ENCODE measurements at places on chromosomes 2 and 18.

- no peak for DNase-seq
Measured at GRCh38 chr2:228410061-228410460, 228.6 kb upstream of the SPHKAP start.

DNA sequence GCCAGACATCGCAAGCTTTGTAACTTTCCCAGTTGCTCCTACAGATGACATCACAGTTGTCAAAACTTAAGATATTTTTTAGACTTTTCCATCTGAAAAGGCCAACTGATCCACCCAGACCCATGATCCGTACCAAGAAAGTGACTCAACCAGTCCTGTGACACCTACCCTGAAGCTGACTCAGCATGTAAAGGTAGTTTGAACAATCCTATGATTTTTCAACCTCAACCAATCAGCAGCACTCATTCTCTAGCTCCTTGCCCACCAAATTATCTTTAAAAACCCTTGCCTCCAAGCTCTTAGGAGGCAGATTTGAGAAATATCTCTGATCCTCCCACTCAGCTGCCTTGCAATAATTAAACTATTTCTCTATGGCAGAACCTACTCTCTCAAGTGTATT lies 1686.7 kb upstream of the LRRTM1 start:
- DNase-seq, result no peak

DNA sequence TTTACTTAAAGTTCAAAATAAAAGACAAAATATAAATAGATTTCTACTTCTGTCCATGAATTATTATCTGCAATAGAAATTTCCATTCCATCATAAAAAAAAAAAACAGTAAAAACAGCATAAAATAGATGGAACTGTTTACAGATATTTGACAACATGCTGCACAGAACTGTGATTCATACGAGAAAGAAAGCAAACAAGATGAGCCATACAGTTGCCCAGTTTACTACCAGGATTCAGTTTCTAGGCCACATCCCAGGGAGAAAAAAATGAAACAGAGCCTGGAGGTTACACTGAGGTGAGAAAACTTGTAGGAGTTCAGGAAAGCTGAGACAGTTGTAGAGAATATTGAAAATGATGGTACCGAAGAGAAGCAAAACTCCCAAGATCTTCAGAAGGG lies 1426.9 kb upstream of the ACVR2A start:
- DNase-seq, result no peak

- DNase-seq, result no peak
Measured at GRCh38 chr2:206149330-206149729, 9.9 kb downstream of the NDUFS1 start.

- DNase-seq, result peak; percentile 4
Measured at GRCh38 chr2:168118733-168119514, 128.5 kb downstream of the STK39 start.

GRCh38 chr2:203867561-203868200 lies at the start of gene CTLA4:
Gene CTLA4, plus strand, starts transcription at chr2:203867771. Its CDS starts 172 bp downstream, at chr2:203867943.
- no peak for DNase-seq

DNA sequence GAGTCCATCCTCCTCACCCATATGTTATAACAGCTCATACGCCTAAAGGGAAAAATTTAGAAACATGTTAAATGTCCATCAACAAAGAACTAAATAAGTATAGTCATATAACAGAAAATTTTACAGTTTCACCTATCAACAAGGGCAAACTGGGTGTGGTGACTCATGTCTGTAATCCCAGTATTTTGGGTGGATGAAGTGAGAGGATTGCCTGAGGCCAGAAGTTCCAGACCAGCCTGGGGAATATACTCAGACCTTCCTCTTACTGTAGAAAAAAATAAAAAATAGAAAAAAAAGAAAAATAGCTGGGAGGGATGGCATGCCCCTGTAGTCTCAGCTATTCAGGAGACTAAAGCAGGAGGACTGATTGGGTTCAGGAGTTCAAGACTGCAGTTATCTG lies 48.3 kb upstream of the GULP1 start:
- DNase-seq, result no peak

GRCh38 chr2:240909216-240909974 lies 3.3 kb downstream of the CROCC2 start:
- no peak for DNase-seq

GRCh38 chr2:98505311-98505808 lies 60.7 kb downstream of the INPP4A start:
- DNase-seq, result no peak

GRCh38 chr18:3162181-3162580 lies 57.6 kb downstream of the MYOM1 start:
- DNase-seq, result no peak

- no peak for DNase-seq
Measured at GRCh38 chr2:128389388-128390086, 70.9 kb upstream of the HS6ST1 start.

- DNase-seq, result no peak
Measured at GRCh38 chr2:2325516-2325915, 5.6 kb downstream of the MYT1L start.

GRCh38 chr2:10277293-10278028 lies 25.2 kb upstream of the HPCAL1 start:
- no peak for DNase-seq

DNA sequence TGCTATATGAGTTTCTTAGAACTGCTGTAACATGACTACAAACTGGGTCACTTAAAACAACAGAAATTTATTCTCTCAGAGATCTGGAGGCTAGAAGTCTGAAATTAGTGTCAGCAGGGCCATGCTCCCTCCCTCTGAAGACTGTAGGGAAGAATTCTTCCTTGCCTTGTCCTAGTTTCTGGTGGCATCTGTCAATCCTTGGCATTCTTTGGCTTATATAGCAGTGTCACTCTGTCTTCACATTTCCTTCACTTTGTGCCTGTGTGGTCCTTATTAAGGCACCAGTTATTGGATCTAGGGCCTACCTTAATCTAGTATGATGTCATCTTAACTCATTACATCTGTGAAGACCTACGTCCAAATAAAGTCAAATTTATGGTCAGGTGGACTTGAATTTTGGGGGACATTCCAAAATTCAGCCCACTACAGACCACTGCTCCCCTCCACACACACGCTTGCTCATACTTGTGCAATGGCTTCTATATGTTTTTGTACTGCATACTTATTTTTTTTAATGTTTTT lies 7.6 kb downstream of the ZC3H15 start:
- DNase-seq, result no peak

DNA sequence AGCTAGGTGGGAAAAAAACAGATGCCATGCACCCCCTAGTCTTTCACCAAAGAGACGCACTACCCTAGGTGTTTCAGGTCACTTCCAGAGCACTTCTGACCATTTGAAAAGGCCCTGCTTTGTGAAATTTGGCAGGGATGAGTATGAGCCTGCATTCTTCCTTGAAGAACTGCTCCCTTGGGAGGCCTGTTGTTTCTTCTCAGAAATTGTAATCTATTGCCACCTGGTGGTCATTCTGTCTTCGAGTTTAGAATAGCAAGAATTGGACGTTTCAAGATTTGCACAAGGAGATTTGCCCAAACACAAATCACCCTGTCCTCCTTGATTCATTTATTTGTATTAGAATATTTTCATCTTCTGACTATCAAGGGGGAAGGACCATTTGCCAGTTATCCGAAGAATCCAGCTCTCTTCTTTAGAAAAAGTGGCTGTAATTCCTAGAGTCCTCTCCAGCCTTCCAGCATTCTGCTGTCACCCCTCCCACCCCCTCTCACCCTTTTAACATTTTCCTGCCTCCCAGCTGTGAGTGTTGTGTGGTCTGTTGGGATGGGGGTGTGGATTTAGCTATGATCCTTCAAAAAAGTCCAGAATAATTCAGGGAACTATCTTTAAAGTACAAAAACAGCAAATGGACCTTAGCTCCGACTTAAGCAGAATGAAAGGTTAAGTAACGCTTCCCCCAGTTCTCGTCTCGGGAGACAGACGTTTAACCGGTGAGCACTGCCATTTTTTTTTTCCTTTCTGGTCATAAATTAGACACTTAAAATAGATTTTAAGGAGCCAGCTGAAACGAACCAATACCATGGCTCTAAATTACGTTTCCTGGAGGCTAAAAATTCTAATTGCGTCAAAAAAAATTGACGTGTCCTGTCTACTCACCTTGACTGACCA lies 3.7 kb upstream of the GAD1 start:
- DNase-seq, result peak; percentile 53

GRCh38 chr2:8456151-8457091 lies 225.4 kb upstream of the ID2 start:
- DNase-seq, result no peak

GRCh38 chr2:54471221-54471711 lies 15.1 kb downstream of the SPTBN1 start:
- DNase-seq, result peak; percentile 82

- DNase-seq, result no peak
Measured at GRCh38 chr2:28094739-28095138, 204.2 kb downstream of the BABAM2 start.

GRCh38 chr2:11985817-11986566 lies 239.6 kb downstream of the LPIN1 start:
- DNase-seq, result no peak

DNA sequence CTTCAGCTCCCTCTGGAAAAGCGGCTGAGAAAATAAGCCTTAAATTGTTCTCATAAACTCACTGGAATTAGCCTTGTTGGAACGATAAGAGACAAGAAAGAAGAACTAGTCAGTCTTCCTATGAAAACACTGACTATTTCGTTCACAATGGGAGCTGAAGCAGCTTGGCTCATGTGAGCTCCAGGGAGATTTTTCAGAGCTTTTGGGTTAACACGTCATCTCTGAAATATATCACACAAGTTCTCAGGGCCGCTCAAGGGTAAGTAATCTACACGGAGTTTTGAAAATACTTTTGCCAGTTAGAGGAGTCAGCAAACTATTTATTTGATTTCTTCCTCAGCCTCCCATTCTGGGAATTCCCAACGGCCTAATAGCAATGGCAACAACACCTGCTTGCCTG lies 316.2 kb upstream of the MGAT5 start:
- no peak for DNase-seq
